Smooth muscle cell of the coronary artery (primary cell): ENCODE measurements at places on chromosomes 3 and 15. TPM values are rescaled to one million over a fixed set of nuclear protein-coding genes. Genes with fewer than 3 reads are reported as not detected.

The SERINC4 gene
- not detected in 2 replicates for total RNA-seq

The ERICH6 gene
- 0.08 TPM in 1 of 2 replicates, not detected in the other for total RNA-seq

The KLHL40 gene
- not detected in 2 replicates for total RNA-seq

The LDHAL6B gene
- total RNA-seq = not detected in 2 replicates

The IL5RA gene
- total RNA-seq = not detected in 2 replicates

The STXBP5L gene
- not detected in 2 replicates for total RNA-seq

The OCA2 gene
- total RNA-seq = not detected in 2 replicates

The MYEF2 gene
- total RNA-seq = 0.94 and 6.2 TPM in 2 replicates

The ACKR4 gene
- 4.9 and 27.6 TPM in 2 replicates for total RNA-seq

The ANKDD1A gene
- total RNA-seq = 3.2 and 15.3 TPM in 2 replicates

The GOLGA6L10 gene
- total RNA-seq = 0.35 and 0.90 TPM in 2 replicates

The UBR1 gene
- total RNA-seq = 38.3 and 43.8 TPM in 2 replicates

The SLC2A2 gene
- total RNA-seq = not detected in 2 replicates

The LXN gene
- total RNA-seq = 16.0 and 46.9 TPM in 2 replicates

The KBTBD13 gene
- total RNA-seq = under 0.01 TPM in 1 of 2 replicates, not detected in the other

The UBE2E2 gene
- 43.5 and 43.9 TPM in 2 replicates for total RNA-seq

The CKMT1B gene
- not detected in 2 replicates for total RNA-seq

The GOLGA8S gene
- total RNA-seq = under 0.01 TPM in 1 of 2 replicates, not detected in the other

The PATL2 gene
- total RNA-seq = 0.08 and 0.82 TPM in 2 replicates

The ADPRH gene
- 0.70 and 2.2 TPM in 2 replicates for total RNA-seq

The SLC15A2 gene
- total RNA-seq = 0.15 and 1.3 TPM in 2 replicates

The SEMA5B gene
- total RNA-seq = under 0.01 TPM in 1 of 2 replicates, not detected in the other

The NANOGP8 gene
- total RNA-seq = not detected in 2 replicates

The HHLA2 gene
- total RNA-seq = not detected in 2 replicates

The GABRB3 gene
- total RNA-seq = 0.45 and 1.2 TPM in 2 replicates

The AHSG gene
- total RNA-seq = not detected in 2 replicates

The C3orf80 gene
- total RNA-seq = 0.59 and 0.75 TPM in 2 replicates

The GPR149 gene
- not detected in 2 replicates for total RNA-seq

The MINAR1 gene
- total RNA-seq = 0.47 and 0.98 TPM in 2 replicates

The SLC25A20 gene
- total RNA-seq = 26.5 and 26.8 TPM in 2 replicates

The CCR9 gene
- total RNA-seq = not detected in 2 replicates

The NPAP1 gene
- not detected in 2 replicates for total RNA-seq

The IQCH gene
- 1.3 and 2.1 TPM in 2 replicates for total RNA-seq

The BCHE gene
- 0.08 and 0.47 TPM in 2 replicates for total RNA-seq

The CEMIP gene
- total RNA-seq = 106 and 955 TPM in 2 replicates

The IQCF5 gene
- not detected in 2 replicates for total RNA-seq

The CCDC39 gene
- total RNA-seq = not detected in 2 replicates

The CCR5 gene
- not detected in 2 replicates for total RNA-seq

The IL17RD gene
- total RNA-seq = 2.7 and 3.6 TPM in 2 replicates

The BHLHE40 gene
- 8.7 and 51.5 TPM in 2 replicates for total RNA-seq

The PCNP gene
- total RNA-seq = 33.1 and 75.9 TPM in 2 replicates

The ST3GAL6 gene
- total RNA-seq = 3.0 and 6.0 TPM in 2 replicates
